ENCODE measurements at places on chromosomes 3 and 15.

- no peak for DNase-seq
Observed at GRCh38 chr3:38264779-38265178, 833 bp upstream of the SLC22A13 start.

DNA sequence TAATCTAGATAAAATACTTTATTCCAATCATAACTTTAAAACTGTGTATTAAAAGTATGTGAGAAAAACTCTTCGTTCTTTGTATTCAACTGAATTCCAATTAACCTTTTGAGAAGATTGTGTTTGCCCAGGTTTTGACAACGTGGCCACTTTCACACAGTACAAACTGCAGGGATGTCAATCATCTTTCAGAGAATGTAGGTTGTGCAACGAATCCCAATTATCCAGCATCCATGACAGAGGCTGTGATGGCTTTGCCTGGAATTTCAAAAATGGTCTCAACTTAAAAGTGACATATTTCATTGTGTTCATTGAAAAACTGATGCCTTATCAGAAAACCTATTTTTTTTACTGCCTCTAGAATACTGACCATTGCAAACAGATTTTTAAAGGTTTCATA is 615.1 kb upstream of the KCNMB2 start:
- DNase-seq: no peak

- no peak for DNase-seq
Observed at GRCh38 chr15:75695220-75695619, 17.4 kb downstream of the CSPG4 start.

GRCh38 chr15:68080783-68081182 is 26.7 kb downstream of the PIAS1 start:
- no peak for DNase-seq

GRCh38 chr15:33292717-33293307 is 18.0 kb upstream of the RYR3 start:
- DNase-seq: peak; percentile 27

DNA sequence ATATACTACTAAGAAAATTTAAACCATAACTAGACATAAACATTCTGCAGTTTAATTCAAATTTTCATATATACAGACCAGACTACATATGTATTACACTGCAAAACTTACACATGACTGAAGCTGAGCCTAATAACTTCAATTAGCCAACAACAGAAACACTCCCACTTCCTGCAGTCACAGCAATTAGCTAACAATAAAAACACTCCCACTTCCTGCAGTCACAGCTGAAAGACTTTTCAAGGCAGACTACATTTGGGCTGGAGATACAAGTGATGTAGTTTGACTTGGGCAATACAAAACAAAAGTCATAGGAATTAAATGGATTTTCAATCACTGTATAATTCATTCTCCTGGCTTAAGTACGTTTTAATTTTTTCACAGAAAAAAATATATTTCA is 10.3 kb downstream of the TM2D3 start:
- DNase-seq: peak; percentile 87

DNA sequence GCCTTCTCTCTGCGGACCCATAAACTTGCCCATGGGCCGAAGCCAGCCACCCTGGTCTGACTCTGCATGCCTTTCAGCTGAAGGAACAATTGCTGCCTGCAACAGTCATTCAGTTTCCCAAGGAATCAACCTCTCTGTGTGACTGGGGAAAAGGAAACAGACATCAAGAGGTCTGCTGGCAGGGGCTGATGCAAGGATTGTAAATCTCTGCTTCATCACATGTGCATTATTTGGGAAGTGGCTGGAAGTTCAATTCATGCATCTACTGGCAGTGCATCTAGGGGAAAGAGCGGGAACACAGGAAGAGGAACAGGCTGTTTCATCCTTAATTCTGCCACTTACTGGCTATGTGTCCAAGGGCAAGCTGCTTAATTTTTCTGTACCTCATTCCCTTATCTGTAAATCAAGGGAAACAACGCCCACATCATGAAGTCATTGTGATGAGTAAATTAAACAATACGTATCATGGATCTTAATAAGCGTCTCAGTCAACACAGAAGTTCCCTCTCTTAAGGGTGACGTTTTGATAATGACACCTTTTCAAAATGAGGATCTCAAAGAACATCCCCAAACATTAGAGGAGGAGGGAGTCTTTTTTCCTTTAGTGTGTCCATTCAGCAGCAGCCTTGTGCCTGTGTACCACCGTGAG is 17.4 kb upstream of the ADPGK start:
- DNase-seq: no peak

GRCh38 chr3:186946756-186947375 is 16.5 kb downstream of the ST6GAL1 start:
- no peak for DNase-seq

- DNase-seq: peak; percentile 15
Observed at GRCh38 chr3:56254835-56255234, 213.4 kb downstream of the ERC2 start.

GRCh38 chr15:95857124-95857757 is 473.3 kb upstream of the NR2F2 start:
- no peak for DNase-seq
